ENCODE measurements at places on chromosomes 4 and X.

- no peak for DNase-seq
Observed at GRCh38 chr4:56817840-56818491, 3.5 kb downstream of the SPINK2 start.

- DNase-seq: no peak
Observed at GRCh38 chr4:89682808-89683207, 154.2 kb downstream of the SNCA start.

DNA sequence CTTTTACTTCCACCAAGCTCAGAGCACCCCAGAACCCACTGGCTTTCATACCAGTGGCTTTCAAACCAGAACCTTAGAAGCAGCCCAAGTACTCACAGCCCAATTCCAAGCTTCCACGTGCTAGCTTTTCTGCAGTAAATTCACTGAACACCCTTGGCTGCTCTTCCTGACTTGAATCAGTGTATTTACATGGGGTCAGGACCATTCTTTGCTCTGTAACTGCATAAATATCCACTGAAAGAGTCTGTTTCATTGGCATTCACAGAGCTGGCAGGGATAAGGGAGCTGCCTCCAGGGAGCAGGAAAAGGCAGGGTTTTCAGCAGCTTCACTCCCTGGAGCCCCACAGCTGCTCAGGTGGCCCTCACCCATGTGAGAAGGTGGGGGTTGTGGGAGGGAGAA lies 43.8 kb downstream of the RAI2 start:
- DNase-seq: no peak

- DNase-seq: no peak
Observed at GRCh38 chr4:24067367-24068193, 177.7 kb upstream of the PPARGC1A start.

- no peak for DNase-seq
Observed at GRCh38 chrX:129719268-129719667, 19.5 kb upstream of the XPNPEP2 start.

GRCh38 chr4:163566257-163566796 lies 71.8 kb downstream of the TMA16 start:
- no peak for DNase-seq

GRCh38 chr4:15197005-15197404 lies 194.7 kb downstream of the CPEB2 start:
- no peak for DNase-seq

DNA sequence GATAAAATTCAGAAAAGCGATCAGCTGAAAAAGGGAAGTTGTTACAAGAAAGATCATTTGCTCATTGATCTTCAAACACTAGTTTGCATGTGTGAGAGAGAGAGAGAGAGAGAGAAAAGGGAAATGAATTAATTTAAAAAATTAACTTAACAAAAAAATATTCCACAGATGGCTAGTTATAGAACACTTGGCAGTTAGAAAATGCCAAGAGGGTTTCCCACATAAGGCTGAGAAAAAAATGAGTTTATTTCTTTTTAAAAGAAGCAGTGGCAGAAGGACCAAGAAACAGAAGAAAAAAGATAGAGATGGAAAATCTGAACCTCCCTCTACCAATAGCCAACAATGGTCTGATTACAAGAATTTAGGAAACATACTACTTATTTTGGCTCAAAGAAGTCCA lies 47.1 kb downstream of the FGF13 start:
- no peak for DNase-seq

- no peak for DNase-seq
Observed at GRCh38 chr4:122772986-122773385, 40.5 kb downstream of the BBS12 start.

GRCh38 chrX:136623396-136623795 lies 24.6 kb upstream of the CD40LG start:
- DNase-seq: no peak

DNA sequence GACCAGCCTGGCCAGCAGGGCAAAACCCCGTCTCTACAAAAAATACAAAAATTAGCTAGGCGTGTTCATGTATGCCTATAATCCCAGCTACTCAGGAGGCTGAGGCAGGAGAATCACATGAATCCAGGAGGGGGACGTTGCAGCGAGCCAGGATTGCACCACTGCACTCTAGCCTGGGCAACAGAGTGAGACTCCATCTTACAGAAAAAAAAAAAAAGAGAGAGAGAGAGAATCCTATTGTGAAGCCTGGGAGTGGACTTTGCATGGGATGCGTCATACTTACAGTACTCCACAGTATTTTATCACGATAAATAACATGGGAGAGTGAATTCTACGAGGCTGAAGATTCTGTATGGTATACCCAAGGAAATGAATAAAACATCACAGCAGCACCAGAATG lies 139.6 kb downstream of the AASDH start:
- DNase-seq: no peak

DNA sequence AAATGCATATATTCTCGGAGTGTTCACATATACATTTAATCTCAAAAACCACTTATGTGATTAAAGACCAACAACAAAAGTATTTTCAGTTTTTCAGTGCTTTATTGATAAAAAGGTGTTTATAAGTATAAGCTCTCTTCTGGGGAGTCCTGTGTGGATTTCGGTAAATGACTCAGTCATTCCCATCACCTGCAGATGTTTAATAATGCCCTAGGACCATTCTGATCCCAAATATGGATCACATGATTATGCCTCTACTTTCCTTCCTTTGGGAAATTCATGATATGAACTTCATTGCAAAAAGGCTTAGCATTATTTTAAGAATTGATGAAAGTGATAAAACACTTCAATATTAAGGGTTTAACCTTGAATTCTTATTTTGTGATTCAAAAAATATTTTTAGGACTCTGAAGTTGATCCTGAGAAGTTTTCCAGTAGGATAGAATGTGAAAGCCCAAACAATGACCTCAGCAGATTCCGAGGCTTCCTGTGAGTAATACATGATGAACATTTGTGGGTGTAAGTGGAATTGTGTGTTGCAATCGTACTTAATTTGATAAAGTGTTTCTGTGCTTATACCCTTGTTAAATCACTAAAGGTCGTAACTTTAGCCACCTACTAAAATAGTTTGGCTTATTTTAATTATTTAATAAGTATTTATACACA lies 40.2 kb downstream of the ATP10D start:
- DNase-seq: peak; percentile 80

- DNase-seq: no peak
Observed at GRCh38 chr4:17134565-17134964, 236.1 kb upstream of the LDB2 start.

GRCh38 chrX:112734290-112734689 lies 54.6 kb upstream of the LHFPL1 start:
- DNase-seq: no peak

DNA sequence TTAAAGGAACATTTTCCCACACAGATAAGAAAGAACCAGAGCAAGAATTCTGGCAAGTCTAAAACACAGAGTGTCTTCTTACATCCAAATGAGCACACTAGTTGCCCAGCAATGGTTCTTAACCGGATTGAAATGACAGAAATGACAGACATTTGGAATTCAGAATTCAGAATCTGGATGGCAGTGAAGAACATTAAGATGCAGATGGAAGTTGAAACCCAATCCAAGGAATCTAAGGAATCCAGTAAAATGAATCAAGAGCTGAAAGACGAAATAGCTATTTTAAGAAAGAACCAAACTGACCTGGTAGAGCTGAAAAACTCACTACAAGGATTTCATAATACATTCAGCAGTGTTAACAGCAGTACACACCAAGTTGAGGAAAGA lies 21.5 kb downstream of the ANAPC10 start:
- DNase-seq: no peak

- no peak for DNase-seq
Observed at GRCh38 chrX:21374994-21375707, 933 bp downstream of the CNKSR2 start.

DNA sequence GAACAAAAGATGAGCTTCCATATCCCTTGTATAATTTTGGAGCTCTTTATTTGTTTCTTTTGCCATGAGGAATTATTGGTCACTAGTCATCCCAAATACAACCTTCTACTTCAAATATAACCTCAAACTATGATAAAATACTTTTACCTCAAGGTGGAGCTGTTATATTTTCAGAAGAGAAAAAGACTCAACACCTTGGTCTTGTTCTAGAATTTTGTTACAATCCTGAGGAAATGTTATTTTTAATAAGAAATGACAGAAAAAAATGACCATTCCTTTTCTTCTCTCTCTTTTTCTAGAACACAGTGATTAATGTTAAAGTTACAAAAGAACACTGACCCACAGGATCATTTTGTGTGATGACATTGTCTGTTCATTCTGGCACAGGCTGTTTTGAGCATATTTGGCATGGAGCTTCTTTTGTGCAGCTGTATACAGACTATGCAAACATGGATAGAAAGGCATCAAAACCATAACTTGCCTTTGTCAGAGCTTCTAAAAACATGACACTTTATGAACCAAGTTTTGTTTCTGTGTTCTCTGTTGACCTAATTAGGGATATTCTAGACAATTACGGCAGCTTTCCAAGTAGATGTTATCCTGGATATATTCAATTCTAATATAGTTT lies 159.6 kb upstream of the CTSO start:
- DNase-seq: no peak

DNA sequence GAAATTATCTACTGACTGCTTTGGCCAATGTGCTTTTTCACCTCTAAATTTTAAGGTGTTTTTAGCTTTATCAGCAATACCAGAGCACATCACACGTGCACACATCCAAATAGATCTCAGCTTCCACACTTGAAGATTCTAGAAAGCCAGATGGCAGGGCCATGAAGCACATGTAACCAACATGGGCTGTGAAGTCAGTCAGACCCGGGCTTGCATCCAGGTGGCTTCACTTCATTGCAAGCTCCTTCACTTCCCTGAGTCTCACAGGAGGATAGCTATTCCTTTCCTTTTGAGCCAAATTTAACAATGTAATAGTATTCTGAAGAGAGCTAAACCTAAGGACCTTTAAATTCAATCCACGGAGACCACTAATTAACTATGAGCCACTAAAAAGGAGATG lies 86.5 kb downstream of the SH3RF1 start:
- DNase-seq: peak; percentile 48

GRCh38 chrX:154327038-154327820 lies 31.6 kb downstream of the TKTL1 start:
- DNase-seq: no peak

GRCh38 chr4:186557061-186557460 lies 1.7 kb upstream of the MTNR1A start:
- no peak for DNase-seq

DNA sequence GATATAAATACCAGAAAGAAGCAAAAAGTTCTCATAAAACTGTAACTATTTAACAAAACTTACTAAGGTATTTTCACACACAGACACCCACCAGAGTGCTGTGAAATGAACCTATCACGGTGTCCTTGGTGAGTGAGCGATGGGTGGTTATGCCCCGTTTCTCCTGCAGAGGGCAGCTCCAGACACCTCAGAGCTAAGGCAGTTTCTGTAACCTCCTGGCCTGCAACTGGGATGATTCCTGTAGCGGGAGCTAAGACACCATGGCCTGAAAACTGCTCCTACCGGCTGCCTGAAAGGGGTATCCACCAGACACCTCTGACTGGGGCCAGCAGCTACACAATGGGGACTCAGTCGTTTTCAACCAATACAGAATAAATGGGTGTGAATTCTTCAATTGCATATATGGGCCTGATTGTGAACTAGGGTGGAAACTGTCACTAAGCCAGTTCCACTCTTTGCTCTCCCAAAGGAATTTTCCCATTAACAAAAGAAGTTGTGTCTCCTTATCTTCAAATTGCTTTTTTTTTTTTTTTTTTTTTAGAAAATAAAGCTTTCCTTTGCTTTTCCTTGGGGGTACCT lies 2375.8 kb upstream of the TENM3 start:
- no peak for DNase-seq

GRCh38 chr4:110515676-110516075 lies 39.7 kb downstream of the ENPEP start:
- no peak for DNase-seq

DNA sequence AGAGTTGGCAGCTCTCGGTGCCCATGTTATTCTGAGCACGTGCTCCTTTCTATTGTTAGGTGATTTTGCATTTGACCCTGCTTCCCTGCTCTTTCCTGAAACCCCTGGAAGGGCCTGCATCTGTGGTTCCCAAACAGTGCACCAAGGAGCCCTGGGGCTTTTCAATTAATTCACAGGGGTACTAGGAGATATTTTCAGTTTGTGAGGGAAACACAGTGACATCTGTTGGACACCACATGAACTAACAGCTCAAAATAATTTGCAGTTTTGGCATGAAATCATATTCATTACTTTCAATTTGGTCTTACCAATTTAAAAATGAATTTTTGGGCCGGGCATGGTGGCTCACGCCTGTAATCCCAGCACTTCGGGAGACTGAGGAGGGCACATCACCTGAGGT lies 156.6 kb downstream of the GATB start:
- DNase-seq: no peak
